Activated CD8-positive, alpha-beta memory T cell treated with anti-CD3 and anti-CD28 coated beads for 1 hour (primary cell): ENCODE measurements at places on chromosomes 13 and 19.

DNA sequence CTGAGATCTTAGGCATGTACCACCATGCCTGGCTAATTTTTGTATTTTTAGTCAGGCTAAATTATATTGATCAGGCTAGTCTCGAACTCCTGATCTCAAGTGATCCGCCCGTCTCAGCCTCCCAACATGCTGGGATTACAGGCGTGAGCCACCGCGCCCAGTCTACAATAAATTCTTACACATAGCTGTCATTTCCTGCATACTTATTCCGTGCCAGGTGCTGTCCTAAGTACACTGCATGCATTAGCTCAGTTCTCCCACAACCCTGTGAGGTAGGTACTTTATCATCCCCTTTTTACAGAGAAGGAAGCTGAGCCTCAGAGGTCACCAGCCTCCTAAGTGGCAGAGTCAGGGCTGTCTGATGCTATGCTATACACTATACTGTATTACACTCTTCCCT is 7.2 kb upstream of the RHPN2 start:
- DNase-seq: no peak

DNA sequence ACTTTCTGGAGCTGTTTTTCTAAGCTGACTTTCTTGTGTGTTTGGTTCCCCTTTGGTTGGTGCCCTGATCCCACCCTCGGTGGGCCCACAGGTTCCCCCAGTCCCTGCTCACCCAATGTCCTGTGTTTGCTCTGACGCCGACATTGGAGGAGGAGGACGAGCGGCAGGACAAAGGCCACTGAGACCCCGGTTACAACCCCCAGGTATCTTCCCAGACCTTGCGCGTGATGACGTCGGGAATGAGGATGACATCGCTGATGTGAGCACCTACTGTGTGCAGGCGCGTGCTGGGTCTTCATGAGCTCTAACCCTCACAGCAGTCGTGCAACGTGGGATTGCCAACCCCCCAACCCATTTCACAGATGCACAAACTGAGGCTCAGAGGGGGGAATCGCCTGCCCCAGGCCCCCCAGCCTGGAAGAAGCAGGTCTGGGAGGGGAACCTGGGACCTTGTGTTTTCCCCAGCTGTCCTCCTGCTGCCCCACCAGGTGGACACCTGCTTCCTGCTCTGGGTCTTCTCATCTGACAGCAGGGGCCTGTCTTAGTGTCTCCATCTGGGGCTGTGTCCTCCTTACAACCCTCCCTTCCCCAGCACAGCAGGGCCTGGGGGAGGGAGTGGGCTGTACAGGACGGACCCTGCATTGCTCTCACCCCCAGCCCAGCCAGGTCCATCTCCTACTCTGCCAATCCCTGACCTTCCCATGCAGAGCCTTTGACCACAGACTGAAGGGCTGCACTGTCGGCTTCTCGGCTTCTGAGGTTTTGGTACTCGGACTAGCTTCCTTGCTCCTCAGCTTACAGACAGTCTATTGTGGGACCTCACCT is 4.7 kb upstream of the LILRA6 start:
- DNase-seq: no peak

DNA sequence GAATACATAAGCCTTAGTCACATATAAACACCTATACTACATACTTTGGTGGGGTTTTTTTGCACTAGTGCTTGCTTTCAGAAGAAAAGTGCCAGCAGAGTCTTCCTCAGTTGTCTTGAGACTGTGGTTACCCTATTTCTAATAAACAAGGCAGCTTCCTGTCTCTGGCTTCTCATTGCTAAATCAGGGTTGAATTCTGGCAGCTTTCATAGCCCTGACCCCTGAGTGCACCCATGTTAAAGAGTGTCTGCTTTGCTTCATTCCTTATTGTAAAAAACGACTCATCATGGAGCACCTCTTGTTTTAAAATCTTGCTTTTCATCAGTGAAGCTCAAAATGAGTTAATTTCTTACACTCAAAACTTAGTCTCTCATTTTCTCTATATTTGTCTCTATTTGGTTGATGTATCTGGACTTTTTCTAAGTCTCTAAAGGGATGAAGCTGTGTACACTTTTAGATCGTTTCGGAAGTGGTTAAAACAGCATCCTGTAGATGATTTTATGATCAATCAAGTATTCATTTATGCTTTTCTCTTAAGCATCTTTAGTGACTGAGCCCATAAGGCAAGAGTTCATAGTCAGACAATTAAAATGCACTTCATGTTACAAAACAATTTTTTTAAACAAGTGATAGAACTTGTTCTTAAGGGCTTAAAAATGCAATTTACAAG is 72.1 kb downstream of the KLF12 start:
- DNase-seq: no peak

GRCh38 chr13:86464193-86464592 is 665.0 kb upstream of the SLITRK6 start:
- no peak for DNase-seq
